Uterus (tissue), 4 donors: ENCODE measurements at places on chromosomes 3 and 15. TPM values are rescaled to one million over a fixed set of nuclear protein-coding genes. Genes with fewer than 3 reads are reported as not detected.

GRCh38 chr15:81221449-81221848 lies 24.8 kb downstream of the IL16 start:
- DNase-seq = no peak

DNA sequence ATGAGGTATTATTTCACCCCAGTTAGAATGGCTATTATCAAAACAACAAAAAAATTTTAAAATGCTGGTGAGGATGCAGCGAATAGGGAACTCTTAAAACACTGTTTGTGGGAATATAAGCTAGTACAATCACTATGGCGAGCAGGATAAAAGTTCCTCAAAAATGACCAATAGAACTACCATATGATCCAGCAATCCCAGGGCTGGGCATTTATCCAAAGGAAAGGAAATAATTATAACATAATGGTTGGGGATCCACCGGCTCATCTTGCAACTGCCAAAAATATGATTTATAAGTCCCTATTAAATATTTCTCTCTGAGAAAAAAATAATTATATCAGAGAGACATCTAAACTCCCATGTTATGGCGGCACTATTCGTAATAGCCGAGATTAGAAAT lies 127.6 kb upstream of the MME start:
- DNase-seq = no peak

SUSD5 gene
- total RNA-seq = 11.8 TPM

DNA sequence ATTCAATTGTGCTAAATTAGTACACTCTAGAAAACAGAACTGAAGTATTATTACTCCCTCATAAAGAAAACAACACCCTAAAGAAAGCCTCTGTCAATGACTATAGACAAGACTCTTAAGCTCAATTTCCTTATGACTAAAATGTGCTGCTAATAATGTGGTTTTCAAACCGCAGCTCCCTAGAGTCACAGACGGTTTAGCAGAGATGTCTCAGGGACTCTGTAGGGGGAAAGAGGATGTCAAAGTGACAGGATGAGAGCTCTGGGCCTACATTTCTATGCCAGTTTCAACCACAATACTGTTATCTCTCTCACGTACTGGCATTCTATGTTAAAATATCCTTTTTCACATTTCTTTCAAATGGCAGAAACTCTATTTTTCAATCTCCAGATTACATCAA lies 37.6 kb upstream of the WDR49 start:
- no peak for DNase-seq

DNA sequence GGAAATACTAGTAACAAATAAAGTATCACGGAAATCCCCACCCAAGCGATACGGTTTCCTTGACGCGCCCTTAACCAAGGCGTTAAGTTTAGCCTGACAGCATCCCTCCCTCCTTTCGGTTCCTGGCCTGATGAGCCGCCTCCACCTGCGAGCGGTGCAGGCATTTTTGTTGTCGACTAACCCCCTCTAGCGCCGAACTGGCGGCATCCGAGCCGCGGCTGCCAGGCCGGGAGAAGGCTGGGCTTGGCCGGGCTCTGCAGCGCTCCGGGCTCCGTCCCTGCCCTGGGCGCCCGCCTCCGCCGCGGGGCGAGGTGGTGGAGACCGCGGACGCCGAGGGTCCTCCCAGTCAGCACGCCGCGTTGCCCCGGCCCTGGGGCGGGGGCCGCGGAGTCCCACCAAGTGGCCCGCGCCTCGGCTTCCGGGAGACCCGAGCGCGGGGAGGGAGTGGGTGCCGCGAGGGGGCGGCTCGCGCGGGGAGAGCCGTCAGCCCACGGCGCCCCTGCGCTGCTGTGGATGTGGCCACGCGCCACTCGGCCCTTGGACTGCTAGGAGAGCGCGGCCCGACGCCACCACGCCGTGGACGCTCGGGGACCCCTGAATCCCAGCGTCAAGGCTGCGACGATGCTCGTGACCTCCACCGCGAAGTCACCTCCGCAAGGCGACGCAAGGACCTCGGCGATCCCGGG lies 1.1 kb upstream of the EPHA6 start:
- DNase-seq = peak; percentile 29

GRCh38 chr3:71305231-71306206 lies 278.0 kb downstream of the FOXP1 start:
- DNase-seq = no peak

TF gene
- 6.1 TPM for total RNA-seq

DCUN1D1 gene
- 18.2 TPM for total RNA-seq

GRCh38 chr3:3664935-3665334 lies 134.3 kb upstream of the LRRN1 start:
- DNase-seq = no peak

MYO5C gene
- total RNA-seq = 36.9 TPM

DNA sequence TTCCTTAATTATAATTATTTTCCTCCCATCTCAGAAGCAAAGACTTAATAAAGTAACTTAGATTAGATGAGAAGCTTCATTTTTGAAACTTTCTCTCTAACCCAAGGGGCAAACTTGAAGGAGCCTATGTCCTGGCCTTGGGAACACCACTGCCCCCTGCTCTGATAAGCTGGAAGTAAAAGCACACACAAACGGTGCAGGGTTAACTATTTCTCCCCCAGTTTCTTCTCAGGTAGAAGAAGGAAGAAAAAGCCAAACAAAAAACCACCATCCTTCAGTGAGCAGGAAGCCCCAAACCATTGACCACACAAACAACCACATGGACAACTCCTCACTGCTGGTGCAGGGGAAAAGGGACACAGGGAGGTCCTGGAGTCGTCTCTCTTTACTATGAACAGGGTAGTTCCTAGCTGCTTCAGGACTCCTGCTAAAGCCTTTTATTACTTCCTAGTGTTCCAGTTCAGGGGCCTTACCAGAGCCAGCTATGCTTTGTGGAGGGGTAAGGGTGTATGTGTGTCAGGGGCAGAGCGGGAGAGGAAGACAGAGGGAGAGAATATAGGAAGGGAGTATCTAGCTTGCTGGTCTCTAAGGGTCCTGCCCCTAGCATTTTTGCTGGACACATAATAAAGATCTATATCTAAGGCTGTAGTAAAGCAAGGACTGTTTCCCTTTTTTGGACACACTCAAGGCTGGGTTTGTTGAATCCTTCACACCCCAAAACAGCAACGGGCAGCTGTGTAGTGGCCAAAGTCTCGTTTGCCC lies 94.0 kb upstream of the UMPS start:
- DNase-seq = no peak
